ENCODE measurements at places on chromosomes 7 and 10.

DNA sequence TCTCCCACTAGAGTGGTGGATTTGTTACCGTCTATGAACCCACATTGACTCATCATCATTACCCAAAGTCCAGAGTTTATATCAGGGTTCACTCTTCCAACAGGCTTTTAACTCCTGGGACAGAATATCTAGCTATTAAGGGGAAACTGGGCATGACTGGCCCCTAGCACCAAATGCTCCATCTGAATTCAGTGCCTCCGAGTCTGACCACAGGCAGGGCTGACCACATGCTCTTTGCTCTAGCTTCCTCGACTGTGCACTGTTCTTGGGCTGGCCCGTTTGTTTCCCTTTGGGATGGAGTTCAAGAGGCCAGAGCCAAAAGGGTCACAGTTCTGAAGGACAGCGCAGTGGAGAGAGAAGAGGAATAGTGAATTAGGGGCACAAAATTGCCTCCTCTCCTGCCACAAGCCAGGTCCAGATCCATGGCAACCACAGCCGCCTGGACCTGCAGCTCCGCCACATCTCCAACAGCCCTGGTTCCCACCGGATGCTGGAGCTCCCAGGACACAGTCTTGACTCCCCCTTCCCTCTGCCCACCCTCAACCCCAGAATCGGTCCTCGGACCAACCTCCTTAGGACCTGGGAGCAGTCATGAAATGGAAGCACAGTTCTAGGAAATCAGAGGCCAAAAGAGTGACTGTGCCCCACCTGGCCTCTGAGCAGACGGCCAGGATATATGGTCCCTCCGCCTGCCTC lies 16.2 kb downstream of the CAMK2G start:
- no peak for DNase-seq

GRCh38 chr7:132168239-132168638 lies 408.0 kb downstream of the PLXNA4 start:
- no peak for DNase-seq

GRCh38 chr7:42440951-42441350 lies 203.9 kb upstream of the GLI3 start:
- no peak for DNase-seq

DNA sequence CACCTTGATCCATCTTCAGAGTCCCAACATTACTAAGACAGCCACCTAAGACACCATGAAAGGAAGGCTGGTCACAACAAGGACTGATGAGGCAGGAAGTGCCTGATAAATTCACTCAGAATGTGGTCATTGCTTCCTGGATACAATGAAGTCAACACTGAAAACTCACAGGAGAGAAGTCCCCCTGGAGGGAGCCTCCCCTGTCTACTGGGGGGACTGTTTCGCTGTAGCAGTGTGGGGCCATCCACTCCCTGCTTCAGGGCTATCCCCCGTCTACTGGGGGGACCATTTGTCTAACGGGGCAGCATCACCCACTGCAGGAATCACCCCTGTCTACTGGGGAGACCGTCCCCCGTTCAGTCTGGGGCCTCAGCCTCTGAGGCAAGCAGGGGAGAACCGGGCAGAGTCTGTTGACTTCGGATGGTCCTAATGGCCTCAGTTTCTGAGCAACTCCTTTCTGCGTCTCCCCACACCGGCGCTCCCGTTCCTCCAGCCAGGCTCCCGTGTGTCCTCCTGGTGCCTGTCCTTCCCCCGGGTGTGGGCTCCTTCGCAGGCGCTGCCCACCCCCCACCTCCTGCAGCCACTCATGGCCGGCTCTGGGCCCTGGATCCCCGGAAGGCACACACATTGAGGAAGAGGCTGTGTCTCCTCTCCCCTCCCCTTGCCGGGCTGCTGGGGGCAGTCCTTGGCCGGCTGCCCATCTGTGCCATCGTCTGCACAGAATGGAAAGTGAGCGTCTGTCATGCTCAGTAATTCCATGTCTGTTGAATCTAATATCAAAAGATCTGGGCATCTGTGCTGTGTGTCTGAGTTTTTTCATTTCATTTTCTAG lies 59.9 kb upstream of the DNAJB6 start:
- DNase-seq: no peak

DNA sequence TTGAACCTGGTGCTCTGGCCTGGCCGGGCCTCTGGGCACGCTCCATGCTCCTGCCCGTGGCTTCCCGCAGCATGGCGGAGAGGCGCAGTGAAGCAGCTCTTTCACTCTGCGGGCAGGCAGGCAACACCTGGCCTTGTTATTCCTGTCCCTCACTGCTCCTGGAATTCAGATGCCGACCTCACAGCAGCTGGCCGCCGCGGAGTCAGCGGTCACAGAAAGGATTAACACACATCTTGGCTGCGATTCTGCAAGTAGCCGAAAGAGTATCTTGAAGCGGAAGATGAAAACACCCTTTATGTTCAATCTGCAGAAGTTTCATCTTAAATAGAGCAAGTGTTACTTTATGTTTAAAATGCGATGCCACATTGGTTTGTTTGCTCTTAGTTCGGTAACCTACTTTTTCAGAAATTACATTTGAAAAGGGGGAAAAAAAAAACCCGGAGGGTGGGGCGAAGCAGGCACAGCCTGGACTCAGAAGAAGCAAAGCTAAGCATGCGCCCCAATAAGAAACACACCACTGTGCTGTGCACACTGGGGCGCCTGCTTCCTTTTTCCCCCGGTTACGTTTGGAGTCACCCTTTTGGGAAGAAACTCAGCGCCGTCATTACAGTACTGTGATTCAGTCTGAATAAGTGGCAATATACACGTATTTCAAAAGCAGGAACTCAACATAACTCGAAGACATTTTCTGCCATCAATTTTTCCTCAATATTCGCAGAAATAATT lies 42.3 kb downstream of the BRI3 start:
- DNase-seq: no peak

GRCh38 chr7:146375170-146375569 lies 258.6 kb downstream of the CNTNAP2 start:
- DNase-seq: no peak

All from HFF-Myc (cell line).